ENCODE measurements at places on chromosomes 2 and 18. TPM values are rescaled to one million over a fixed set of nuclear protein-coding genes. Genes with fewer than 3 reads are reported as not detected.

DNA sequence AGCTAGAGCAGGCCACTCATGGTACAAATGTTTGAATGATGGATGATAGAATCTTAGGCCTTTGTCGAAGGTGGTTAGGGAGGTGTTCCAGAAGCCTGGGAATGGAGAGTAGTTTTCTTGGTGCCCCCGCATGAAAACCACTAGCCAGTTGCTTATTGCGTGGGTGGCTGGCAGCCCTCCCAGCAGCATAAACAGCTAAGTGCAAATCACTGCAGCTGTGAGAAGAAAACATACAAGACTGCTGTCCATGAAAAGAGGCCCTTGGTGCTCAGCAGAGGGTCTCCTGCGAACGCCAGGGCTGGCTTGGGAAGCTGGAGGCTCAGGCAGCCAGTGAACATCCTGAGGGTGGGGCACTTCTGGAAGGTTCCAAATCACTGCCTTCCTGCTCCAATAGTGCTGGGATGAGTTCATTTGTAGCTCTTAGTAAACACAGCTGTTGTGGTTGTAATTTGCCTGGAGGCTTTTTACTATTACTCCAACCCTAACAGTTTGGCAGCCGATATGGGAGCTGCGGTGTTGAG is 118.8 kb downstream of the MGAT5 start:
- peak; percentile 91 for DNase-seq

GRCh38 chr18:44041961-44042360 is 638.7 kb upstream of the SETBP1 start:
- DNase-seq: no peak

DNA sequence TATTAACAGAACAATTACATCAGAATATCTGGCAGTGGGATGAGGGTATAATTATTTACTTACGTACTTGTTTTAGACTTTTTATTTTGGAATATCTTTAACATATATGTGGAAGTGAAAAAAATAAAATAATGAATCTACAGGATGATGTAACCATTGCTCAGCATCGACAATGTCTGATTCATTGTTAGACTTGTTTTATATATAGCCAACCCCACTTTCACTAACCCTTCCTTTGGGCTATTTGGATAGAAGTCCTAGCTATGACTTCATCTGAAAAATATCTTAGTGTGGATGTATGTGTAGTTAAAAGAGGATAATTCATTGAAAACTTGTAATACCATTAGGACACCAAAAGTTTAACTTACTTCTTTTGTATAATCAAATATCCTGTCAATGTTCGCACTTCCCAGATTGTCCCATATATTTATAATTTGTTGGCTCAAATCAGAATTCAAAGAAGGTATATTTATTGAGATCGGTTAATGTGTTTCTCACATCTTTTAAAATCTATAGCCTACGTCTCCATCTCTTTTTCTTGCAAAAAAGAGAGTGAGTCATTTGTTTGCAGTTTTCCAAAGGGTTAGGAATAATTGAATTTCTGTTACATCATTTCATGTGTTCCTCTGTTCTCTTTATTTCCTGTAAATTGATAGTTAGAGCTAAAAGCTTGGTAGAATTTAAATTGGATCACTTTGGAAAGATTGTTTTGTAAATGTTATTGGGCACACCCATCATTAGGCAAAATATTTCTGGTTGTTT is 506.1 kb upstream of the FAM98A start:
- DNase-seq: peak; percentile 9

- peak; percentile 20 for DNase-seq
Observed at GRCh38 chr2:231780123-231780908, 766 bp downstream of the PDE6D start.

GRCh38 chr2:26424221-26424620 is 22.5 kb downstream of the DRC1 start:
- DNase-seq: no peak

GRCh38 chr2:23554054-23554697 is 169.2 kb downstream of the KLHL29 start:
- DNase-seq: no peak

DNA sequence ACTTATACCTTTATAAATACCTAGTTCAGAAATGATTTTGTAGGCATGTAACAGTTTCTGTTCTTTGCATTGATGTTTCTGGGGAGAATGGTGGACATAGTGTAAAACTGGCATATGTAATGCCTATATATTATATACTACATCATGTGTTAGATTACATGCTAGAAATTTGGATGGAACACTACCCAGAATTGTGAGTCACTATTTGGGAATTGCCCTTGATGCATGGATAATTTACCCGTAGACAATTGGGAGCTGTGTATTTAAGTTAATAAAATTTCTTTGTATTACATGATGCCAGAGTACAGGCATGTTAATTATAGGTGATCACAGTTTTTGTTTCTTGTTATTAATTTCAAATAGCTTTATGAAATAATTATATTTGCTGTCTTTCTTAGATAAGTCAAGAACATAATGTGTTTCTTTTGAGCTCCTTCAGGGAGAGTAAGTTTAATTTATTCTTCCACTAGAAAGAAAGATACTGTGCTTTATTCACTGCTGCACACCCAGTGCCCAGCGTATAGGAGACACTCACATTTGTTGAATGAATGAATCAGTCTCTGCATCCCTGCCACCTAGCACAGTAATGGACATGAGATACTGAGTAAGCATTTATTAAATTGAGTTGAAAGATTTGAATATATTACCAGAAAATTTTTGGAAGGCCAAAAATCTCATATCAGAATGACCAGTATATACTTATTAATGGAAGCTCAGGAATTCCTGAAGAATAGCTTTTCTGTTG is 16.9 kb downstream of the ACSL3 start:
- DNase-seq: no peak

DNA sequence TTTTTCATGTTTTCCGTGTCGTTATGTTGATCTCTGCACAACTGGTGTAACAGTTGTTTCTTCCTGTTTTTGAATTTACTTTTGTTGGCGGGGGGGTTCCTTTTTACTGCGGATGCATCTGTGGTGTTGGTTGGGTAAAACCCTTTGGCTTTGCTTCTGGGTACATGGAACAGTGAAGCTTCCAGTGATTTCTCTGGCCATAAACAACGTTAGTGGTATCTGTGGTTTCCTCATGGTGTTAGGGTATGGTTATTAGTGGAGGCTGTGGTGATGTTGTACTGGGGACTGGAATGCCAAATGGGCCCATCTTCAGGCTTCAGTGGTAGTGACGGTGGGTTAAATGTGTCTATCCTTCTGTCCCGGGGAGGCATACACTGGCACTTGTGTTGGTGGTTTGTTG is 285.4 kb upstream of the ZNF804A start:
- DNase-seq: no peak

DNA sequence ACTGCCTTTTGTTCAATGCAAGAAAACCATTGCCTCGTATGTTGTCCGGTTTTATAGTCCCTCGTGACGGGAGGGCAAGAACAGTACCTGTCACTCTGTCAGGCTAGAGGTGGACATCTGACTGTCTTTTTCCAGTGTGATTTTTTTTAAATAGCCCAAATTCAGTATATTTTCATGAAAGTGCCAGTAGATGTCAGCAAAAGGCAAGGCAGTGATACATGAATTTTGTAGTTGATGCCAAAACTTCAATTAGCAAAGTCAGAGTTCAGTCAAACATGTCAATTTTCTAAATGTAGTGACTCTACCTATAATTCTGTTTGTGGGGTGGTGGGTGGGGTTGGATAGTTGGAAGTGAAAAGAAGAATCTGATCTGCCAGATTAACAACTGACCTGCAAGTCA is 296.0 kb upstream of the MC4R start:
- no peak for DNase-seq

DNA sequence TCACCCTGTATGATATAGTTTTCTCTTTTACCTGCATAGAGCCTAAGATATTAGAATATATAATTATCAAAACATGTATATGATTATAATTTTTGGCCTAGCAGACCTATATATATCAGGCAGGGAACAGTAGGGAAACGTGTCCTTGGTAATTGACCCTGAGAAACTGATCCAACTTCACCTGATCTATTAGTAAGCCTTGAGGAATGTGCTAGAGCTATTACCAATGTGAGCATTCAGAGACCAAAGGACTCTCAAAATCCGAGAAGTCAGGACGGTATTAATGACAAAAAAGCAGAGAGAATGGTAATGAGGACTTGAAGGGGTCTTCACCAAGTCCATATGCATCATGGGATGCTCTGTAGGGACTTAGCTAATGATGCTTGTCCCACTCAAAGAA is 571.9 kb downstream of the CPS1 start:
- DNase-seq: no peak

DNA sequence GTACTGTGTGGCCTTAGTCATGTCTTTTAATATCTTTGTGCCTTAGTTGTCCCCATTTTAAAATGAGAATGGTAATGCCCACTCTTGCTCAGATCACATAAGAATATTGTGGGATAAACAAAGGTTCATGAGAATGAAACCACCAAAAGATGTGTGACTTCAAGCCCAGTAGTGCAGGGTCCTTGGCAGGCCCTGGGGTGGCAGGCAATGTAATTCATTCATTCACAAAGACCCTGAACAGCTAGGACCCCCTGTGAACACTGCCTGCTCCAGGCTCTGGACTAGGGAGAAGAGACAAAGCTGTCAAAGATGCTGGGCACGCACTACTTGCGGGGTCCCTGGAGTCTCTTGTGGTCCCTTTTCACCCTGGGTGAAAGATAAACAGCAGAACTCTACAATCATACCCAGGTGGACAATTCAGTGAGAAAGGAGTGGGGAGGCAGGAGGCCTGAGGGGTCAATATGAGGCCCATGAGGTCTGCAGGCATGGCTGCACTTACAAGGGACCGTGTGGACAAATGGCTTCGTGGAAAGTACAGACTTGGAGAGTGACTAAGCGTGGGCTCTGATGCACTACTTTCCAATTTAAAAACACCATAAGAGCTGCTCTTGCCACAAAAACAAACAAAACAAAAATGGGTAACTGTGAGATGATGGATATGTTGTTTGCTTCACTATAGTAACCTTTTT is 136.1 kb downstream of the SMAD7 start:
- DNase-seq: peak; percentile 50

DNA sequence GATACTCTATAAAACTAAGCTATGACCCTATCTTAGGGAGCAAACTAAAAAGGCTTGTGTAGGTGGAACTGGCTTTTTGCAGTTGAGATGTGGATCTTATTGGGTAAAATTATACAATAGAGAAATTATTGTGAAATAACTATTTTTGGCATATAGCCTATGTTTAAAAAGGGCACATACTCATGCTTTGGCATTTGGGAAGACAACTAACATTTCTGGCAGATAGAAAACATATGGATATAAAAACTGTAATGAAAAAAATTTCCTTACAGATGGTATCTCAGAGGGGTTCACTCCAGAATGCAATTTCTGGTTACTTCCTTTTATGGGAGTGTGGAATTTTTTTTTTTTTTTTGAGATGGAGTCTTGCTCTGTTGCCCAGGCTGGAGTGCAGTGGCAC is 120.1 kb upstream of the CCDC195 start:
- DNase-seq: no peak

DNA sequence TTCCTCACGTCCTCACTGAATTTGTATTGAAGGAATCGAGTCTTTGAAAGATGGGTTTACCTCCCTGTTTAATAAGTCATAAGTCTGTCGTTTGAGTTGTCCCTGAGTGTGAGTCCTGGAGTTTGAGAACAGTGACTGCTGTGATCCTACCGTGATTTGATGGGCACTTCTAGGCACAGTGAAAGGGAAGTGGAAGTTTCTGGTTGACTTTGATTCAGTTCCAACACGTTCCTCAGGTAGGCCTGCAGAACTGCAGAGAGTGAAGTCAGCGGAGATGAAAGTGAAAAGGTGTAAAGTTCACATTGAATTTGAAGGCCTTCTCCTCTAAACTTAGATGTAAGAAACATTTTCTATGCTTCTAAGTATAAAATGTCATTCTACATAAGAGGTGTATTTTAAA is 52.9 kb upstream of the ACKR3 start:
- no peak for DNase-seq

GRCh38 chr2:158808426-158808825 is 13.3 kb downstream of the DAPL1 start:
- DNase-seq: no peak

GRCh38 chr18:42182728-42183700 is 228.0 kb downstream of the PIK3C3 start:
- peak; percentile 61 for DNase-seq

- DNase-seq: no peak
Observed at GRCh38 chr2:190407246-190407661, 901 bp upstream of the MFSD6 start.

GRCh38 chr2:120287183-120288015 is 34.7 kb downstream of the RALB start:
- peak; percentile 90 for DNase-seq

DNA sequence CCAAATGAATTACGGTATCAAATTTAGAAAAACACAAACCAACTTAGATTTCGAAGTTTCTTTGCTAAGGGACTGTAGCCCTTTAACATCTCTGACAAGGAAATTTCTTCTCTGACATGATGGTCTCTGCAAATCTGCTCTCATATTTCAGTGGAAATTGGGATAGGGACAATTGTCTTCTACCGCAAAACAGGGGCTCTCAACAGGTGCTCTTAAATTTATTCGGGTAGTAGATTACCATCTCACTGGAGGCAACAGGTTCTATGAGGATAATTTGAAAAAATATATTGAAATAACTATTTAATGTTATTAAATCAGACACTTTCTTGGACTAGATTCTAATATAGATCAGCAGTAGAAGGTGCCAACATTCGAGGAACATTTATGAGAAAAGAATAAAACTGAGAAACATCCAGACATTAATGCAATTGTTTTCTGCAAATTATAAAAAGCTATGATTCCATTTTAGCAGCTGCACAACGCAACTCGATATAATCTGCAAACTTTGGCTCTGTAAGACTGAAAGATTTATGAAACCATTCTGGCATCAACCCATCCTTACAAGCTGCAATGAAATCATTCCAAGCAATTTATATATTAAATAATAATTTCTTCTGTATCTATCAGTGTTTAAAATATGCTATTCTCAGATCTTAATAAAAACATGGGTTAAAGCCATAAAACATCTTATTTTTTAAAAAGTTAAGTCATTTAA is 10.0 kb upstream of the BCL2 start:
- no peak for DNase-seq

GRCh38 chr18:46261799-46262198 is 157.6 kb downstream of the HAUS1 start:
- no peak for DNase-seq

DNA sequence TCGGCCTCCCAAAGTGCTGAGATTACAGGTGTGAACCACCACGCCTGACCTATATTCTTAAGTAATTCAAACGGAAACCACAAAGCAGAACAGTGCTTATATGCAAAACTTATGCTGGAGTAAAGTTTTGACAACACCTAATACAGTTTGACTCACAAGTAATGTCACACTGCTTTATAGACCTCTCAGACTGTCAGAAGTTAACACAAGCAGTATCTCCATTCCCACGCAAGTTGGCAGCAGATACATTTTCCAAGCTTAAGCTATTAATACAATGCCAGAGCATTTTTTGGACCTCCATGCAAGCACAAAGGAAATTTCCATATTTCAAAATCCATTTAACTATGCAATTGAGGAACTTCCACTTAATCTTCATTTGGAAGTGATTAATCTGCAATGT is 21.0 kb upstream of the SANBR start:
- no peak for DNase-seq

The SLC9A4 gene
- 0.06 TPM for total RNA-seq

The RFTN2 gene
- 0.40 TPM for total RNA-seq

The CIB4 gene
- not detected for total RNA-seq

The TMEM247 gene
- total RNA-seq: not detected
